ENCODE measurements at places on chromosomes 12 and 14.

DNA sequence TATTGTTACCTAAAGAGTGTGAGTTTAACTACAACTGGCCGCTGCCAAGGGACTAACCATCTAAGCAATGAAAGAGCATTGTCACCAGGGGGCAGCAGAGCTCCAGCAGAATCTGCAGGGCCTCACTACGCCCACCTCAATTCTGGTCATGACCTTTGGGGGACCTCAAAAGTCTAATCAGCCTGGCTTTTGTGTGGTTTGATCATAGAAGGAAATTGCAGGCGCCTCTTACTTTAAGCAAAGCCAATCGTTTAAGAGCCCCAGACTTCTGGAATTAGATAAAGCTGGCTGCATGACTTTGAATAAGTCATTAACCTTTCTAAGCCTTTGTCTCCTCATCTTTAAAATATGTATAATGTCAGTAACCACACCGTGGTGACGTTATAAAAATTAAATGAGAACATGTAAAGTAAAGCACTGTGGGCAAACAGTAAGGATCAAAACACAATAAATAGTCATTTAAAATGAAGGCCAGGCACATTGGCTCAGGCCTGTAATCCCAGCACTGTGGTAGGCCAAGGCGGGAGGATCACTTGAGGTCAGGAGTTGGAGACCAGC, 58.6 kb downstream of the TBX3 start:
- DNase-seq, result peak; percentile 12

- no peak for DNase-seq
These were observed 107.7 kb downstream of the ARF6 start for GRCh38 chr14:50000380-50001150.

DNA sequence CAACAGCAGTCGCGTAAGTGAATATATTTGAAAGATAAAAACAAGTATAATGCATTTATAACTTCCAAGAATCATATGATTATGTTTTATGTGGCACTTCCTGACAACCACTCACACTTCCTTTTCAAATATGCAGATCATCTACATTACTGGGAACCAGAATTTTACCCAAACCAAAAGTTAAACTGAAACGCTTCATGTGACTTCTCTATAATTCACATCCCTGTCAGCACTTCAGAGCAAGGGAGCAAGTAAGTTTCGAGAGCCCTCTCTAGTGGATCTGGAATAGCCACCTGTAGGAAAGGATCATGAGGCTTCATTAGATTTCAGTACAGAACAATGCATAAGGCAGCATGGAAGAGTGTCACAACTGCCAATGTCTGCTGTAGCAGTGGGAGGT, 13.7 kb upstream of the ALX1 start:
- no peak for DNase-seq

DNA sequence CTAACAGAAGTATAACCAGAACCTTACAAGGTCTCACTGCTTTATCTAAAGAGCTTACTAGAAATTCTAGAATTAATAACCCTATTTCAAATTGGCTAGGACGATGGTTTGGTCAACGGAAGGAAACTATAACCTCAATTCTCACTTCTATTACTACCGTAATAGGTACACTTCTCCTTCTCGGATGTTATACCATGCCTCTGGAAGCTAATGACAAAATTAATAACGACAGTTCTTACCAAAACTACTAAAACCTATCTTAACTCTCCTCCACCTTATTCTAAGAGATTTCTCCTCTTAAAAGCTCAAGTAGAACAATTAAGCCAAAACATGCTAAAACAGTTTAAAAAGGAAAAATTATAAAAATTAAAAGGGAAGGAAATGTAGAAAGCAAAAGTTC, 23.7 kb upstream of the UBC start:
- no peak for DNase-seq

All from NCI-H1930 (cell line).